ENCODE measurements at places on chromosomes 4 and X. TPM values are rescaled to one million over a fixed set of nuclear protein-coding genes. Genes with fewer than 3 reads are reported as not detected.

DNA sequence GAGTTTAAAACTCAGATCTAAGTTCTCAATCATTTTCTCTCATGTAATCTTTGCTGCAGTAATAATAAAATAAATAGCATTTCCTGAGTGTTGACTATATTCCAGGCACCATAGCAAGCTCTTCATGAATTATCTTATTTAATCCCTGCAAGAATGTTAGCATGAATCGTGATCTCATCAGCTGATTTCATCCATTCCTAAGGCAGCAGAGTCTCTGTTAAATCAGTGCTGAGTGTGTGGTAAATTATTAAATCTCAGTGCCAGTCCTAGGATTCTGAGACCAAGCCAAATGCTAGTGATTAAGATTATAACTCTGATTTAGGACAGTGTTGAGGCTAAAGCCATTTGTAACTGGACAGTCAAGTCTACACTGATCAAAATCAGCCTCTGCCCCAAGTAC lies 240.3 kb upstream of the TAPT1 start:
- DNase-seq: no peak

The PRDM8 gene
- total RNA-seq: 0.82 TPM

DNA sequence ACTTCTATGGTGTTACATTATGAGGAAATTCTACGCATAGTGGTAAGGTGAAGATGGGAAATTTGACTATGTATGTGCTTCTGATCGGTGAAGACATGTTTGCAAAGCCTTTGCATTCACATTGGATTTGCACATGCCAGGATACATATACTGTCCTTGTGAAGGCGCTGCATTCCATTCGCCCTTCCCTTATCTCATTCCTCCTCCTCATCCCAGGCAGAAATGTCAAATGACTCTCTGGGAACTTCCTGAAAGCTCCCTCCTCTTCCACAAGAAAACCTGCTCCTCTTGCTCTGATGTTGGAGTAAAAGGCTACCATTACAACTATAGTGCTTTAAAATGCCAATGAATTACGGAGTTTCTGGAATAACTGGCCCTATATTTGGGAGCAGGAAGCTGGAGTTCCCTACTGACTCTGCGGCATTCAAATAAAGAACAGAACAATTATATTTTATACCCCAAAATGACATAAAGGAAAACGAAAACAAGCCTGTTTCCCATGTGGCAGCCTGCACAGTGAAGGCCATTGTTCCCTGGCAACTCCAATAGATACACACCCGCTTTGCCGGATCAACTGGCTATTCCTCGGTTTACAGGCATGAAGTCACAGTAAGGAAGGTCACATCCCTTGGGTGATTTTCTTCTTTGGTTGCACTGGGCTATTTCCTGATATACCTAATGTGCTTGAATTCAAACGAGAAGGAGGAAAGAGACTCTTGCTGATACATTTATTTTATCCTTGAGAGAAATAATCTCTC lies 84.5 kb downstream of the AREG start:
- DNase-seq: no peak

The REELD1 gene
- not detected for total RNA-seq

DNA sequence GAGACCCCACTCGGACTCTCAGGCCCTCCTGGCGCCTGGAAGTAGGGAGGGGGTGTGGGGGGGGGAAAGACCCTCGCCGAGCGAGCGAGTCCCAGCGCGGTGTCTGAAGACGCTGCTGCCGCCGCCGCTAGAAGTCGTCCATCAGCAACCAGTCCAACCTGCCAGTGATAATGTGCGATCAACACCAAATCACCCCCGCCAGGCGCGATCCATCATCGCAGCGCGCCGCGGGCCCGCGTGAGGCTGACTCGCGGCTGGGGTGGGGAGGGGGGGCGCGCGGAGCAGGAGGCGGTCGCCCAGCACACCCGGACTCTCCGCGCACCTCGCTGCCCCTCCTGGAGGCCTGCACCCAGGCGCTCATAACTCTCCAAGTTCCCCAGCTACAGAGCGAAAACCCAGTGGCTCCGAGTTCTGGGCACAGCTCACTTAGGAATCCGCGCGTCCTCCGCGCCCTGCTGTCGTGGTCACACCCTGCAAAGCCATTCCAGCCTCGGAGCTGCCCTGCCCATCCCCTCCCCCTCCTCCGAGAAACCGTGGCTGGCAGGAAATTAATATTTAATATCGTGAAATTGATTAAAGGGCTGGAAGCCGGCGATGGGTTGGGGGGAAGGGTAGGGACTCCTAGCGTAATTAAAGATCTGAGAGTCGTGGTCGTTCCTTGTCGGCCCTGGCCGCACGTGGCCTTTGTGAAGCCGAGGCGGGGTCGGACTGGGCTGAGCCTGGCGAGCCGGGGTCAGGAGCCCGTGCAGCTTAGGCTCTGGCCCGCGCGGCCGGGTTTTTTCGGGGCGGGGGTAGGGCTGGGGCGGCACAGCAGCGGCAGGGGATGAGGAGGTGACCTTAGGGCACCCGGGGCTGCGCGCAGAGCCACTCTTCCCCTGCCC lies 58.1 kb upstream of the BCOR start:
- no peak for DNase-seq

The PRRG1 gene
- 28.3 TPM for total RNA-seq

The DHRSX gene
- total RNA-seq: 27.1 TPM

DNA sequence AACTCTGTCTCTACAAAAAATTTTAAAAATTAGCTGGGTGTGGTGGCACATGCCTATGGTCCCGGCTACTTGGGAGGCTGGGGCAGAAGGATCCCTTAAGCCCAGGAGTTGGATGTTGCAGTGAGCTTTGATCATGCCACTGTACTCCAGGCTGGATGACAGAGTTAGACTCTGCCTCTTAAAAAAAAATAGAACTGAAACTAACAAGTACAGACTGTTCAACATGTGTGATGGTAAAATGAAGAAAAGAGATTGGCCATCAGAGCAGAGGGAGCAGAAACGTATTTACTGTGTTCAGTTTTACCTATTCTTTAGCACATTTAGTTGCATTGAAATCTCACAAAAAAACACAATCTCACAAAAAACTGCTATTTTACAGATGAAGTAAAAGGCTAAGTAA lies 77.9 kb upstream of the NAP1L5 start:
- DNase-seq: no peak

All from endothelial cell of umbilical vein (primary cell).